Choroid plexus epithelial cell (primary cell): ENCODE measurements at places on chromosomes 5 and 9.

GRCh38 chr5:41649659-41650058 lies 139.3 kb upstream of the PLCXD3 start:
- DNase-seq: peak; percentile 64

GRCh38 chr5:52531105-52531504 lies 256.6 kb upstream of the ITGA1 start:
- DNase-seq: no peak

GRCh38 chr5:68250661-68251298 lies 35.2 kb downstream of the PIK3R1 start:
- no peak for DNase-seq

DNA sequence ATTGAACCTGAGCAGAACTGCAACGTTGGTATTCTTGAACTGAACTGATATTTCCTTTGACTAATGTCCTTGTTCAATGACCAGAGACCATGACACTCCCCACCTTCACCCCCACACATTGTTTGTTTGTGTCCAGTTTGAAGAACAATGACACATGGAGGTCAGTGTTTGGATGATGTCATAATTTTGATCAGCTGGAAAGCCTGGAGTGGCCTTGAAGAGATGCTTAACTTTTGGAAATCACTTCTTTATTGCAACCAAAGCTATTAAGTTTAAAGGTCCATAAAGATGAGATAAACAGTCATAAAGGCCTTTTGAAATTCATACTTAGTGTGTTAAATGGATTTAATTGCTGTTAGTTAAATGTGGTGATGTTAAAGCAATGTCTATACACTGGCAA lies 92.7 kb downstream of the TMC1 start:
- DNase-seq: no peak

DNA sequence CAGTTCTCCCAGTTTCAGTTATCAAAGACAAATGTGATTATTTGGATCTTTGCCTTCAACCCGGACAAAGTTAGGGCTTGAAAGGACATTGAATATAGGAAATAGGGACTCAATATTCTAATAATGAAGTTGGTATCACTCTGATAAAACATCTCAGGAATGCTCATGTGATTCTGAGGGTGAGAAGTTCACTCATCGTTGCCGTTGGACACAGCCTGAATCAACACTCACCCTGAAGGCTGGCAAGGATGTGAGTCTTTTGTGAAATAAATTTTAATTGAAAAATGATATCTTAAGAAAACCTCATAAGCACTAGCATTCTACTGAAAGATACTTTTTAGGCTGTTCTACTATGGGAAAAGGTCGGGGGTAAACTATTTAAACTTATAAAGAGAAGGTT lies 44.8 kb upstream of the C9orf72 start:
- DNase-seq: peak; percentile 24

GRCh38 chr9:97505845-97506244 lies 4.4 kb downstream of the TMOD1 start:
- no peak for DNase-seq

GRCh38 chr9:18343784-18344183 lies 130.2 kb upstream of the ADAMTSL1 start:
- peak; percentile 86 for DNase-seq

- DNase-seq: no peak
These were observed 3.2 kb upstream of the NR4A3 start for GRCh38 chr9:99818500-99818899.

DNA sequence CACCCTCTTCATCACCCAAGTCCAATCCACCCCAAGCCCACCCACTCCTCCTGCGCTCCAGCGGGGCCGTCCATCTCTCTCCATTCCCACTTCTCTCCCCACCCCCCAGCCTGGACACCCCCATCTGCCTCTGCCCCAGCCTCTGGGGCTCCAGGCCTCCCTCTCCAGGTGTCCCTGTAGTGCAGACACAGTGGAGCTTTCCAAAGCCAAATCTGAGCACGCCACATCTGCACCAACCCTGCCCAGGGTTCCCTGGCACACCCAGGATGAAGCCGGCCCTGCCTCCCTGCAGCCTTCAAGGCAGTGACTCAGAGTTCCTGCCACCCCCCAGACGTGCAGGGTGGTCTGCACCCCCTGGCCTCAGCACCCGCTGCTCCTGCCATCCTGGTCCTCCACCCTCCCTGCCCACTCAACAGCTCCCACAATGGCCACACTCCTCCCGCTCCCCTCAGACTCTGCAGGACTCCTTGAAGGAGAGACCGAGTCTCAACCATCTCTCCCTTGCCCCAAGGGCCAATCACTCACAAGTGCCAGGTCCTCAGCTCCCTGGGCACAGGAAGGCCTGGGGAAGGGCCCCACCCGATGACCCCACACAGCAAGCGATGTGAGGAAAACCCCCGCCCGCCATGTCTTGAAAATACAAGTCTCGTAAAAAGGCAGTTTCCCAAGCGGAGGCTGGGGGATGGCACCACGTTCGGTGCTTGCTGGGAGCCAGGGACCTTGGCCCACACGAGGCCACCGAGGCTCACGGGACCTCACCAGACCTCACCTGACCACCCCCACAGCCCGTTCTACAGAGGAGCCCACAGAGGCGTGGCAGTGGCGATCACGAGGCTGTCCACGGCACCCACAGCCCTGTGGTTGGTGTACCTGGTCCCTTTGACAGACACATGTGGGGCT lies 22.2 kb downstream of the VAV2 start:
- DNase-seq: no peak

DNA sequence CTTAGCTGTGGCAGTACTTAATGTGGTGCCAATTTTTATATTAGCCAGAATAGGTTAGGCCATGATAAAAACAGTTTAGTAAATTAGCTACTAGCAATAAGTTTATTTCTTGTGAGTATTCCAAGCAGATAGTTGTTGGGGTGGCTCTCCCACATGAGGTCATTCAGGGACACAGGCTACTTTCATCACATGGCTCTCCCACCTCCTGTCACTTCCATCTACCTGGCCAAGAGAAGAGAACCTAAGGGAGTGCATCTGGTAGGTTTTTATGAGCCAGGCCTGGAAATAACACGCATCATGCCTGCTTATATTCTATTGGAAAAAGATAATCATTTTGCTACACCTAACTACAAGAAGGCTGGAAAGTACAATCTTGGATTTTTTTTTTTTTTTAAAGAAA lies 161.4 kb upstream of the CCNH start:
- no peak for DNase-seq

- no peak for DNase-seq
These were observed 26.6 kb downstream of the WNT8A start for GRCh38 chr5:138110266-138110963.

DNA sequence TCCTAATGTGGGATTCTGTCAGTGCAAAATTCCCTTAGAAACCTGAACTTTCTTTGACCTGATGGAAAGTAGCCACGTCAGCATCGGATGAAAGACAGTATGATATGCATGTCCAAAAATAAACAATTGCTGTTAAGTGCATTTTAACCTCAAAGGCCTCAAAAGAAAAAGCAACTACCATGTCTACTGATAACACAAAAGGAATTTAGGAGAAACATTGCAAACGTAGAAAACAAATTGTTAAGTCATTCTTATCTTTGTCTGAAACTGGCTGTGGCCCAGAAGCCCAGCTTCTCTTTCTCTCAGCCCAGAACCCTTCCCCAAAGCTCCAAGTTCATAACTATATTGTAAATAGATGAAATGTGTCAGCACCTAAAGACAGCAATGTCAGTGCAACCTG lies 11.1 kb upstream of the LHFPL2 start:
- peak; percentile 70 for DNase-seq

DNA sequence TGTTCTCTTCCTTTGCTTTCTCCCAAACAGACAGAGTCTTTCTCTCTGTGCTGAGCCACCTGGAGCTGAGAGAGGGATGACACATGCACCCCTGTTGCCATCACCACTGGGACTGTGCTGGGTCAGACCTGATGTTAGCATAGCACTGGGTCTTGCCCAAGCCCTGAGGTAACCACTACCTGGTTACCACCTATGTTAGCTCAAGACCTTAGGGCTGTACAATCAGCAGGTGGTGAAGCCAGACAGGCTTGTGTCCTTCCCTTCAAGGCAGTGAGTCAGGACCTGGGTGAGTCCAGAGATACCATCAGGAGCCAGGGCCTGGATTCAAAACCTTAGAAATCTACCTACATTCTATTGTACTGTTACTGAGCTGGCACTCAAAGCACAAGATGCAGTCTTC lies 32.1 kb downstream of the FST start:
- no peak for DNase-seq

DNA sequence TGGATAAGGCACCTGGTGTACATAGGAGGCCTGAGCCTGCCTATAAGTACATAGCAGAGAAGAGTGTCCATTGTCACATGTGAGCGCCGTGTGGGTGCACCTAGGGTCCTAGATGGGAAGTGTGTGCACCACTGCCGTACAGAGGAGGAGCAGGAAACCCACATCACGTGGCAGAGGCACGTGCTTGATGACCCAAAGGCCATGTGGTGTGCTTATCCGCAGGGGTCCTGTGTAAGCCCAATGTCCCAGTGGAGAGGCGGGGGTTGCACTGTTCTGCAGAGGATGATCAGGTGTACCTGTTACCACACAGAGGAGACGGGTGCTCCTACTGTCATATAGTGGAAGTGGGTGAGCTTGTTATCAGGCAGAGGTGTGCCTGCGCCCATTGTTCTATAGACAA lies 354.1 kb upstream of the IRX2 start:
- DNase-seq: no peak

DNA sequence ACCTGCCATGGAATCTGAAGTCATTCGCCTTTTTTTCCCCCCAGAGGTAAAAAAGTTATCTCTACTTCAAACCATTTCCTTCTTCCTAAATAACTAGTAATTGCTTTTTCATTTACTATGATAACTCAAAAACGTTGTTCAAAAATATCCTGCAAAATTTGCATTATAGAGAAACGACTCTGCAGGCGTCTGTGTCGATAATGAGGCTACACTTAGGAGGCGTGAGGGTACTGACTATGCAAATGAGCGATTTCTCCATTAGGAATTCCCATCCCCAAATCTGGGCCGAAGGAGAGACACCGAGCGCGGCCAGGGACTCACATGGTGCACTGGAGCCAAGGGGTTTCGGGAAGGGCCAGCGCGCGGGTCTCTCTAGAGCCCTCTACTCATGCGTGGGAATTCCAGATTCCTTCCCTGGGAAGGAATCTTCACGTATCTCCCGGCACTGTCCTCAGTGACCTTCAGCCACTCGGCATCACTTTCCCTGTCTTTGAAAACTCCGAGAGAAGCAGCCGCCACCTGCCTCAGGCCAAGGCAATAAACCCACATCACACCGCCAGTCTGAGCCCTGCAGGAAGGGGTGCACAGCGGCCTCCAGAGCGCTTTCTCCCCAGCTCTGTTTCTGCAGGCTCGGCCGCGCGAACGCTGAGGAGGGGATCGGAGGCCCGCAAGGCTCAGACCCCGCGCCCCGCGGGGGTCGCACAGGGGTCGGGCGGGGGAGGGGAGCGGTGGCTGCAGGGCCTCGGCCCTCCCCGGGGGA lies 718 bp upstream of the DENND4C start:
- DNase-seq: peak; percentile 56

DNA sequence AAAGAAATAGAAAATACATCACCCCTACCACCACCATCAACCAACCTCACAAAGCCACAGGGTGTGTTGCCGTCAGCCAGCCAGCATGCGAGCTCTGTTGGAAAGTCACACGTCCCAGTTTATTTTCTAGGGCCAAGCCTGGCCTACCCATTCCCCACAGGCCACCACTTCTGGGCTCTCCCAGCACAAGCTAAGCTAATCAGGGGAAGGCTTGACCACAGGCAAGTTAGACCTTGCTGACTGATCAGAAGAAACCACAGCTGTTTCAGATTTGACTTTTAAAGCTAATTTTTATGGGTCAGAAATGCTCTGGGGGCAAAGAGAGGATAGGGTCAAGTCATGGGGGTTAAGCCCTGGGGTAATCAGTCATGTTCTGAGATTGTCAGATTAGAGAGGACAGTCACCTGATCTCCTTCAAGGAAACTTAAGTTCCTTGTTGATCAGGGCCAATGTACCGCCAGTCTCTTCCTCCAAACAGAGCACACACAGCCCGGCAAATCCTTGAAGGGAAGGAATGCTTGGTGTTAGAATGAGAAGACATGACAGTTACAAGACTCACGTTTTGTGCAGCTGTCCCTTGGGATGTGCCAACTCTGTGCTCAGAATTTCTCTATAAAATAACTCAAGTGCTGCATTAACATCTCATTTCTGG lies 7.6 kb downstream of the SHB start:
- DNase-seq: no peak

DNA sequence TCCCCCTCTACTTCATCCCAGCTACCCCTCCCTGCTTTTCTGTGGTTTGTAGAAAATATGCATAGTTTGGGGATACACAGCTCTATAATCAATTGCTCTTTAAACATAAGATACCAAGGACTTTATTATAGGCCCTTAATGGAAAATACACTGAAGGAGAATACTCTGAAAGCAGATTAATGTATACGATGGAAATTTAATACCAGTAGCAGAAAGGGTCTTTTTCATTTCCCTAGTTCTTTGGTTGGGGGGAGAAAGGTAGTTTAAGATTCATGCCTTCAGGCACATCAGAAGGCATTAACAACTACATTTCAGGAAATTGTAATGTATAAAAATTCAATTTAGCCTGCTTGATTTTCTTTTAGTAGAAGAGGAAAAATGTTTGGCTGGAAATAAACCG lies 452.9 kb upstream of the ZNF608 start:
- no peak for DNase-seq

GRCh38 chr5:141342773-141343172 lies 856 bp upstream of the PCDHGA3 start:
- DNase-seq: no peak

GRCh38 chr5:88143693-88144218 lies 124.9 kb downstream of the TMEM161B start:
- DNase-seq: no peak

GRCh38 chr5:126016256-126016655 lies 407.0 kb upstream of the GRAMD2B start:
- no peak for DNase-seq

GRCh38 chr5:98200726-98201541 lies 572.5 kb upstream of the RGMB start:
- DNase-seq: no peak

GRCh38 chr5:146529984-146530383 lies 14.0 kb upstream of the GPR151 start:
- DNase-seq: no peak

DNA sequence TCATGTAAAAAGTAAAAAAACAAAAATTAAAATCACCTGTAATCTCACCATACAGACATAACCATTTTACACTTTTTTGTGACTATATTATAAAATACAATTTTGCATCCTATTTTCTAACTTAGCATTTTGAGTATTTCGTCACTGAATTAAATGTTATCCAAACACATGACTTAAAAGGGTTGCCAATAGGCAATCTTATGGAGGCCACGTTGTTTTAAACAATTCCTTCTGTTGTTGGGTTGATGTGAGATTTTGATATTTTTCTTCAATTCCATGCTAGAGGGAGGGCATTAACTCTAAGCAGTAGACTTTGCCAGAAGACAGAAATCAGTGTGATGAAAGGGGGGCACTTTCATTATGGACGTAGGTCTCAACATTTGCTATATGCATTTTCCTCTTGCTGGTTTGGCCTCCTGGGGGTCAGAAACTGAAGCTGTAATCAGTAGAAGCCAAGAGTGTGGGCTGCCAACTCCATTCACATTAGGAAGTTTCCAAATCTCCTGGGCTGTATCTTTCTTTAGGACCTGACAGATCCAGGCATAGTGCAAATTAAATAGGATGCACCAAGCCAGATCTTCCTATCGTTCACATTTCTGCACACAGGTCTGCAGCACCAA lies 614.2 kb upstream of the CLINT1 start:
- DNase-seq: no peak
